ENCODE measurements at places on chromosomes 4 and X. TPM values are rescaled to one million over a fixed set of nuclear protein-coding genes. Genes with fewer than 3 reads are reported as not detected.

DNA sequence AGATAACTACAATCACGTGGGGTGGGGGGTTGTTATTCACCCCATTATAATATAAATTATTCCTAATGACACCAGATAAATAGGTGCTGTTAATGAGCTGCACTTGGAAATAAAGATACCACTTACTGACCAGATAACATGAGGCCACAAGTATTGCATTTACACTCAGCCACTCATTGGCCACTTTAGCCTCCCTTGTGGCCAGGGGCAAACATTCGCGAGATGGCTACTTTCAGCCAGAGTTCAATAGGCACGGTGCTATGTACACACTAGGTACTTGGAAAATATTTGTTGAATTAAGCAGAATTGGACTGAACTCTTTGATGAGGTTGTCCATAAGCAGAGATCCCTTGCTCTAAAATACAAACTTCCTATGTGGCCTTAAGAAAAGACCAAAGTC lies 713.7 kb upstream of the TENM3 start:
- DNase-seq: no peak
- H3K27ac ChIP-seq: no peak overlapping the region
- no peaks in the 10 kb centered on the region for H3K27me3 ChIP-seq
- H3K36me3 ChIP-seq: no peaks in the 10 kb centered on the region

- DNase-seq: no peak
- no peak overlapping the region for H3K4me3 ChIP-seq
- H3K36me3 ChIP-seq: no peaks in the 10 kb centered on the region
- H3K4me1 ChIP-seq: no peaks in the 10 kb centered on the region
Measured at GRCh38 chrX:65634732-65635131, 32.7 kb upstream of the MSN start.

The SPACA5 gene
- not detected for total RNA-seq

DNA sequence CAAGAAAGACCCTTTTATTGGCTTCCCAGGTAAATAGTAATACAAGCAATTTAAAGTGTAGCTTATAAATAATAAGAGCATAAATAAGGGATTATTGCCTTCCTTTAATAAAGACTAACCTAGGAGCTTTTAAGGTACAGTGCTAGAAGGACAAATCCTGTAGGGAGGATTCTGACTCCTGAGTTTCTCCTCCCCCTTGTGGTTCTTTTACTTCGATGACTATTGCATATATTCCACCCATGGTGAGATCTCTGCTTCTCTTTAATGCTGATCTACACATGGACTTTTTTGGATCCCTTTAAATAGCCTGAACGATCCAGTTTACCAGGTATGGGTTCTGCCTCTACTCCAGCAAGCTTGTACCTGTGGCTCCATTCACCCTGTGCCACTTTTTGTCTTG lies 2.5 kb downstream of the GALNT7 start:
- peaks cover 6% of the 10 kb centered on the region for H3K36me3 ChIP-seq
- no peak overlapping the region for H3K27ac ChIP-seq
- H3K27me3 ChIP-seq: no peaks in the 10 kb centered on the region
- H3K4me1 ChIP-seq: peaks cover 58% of the 10 kb centered on the region
- peak overlapping the region; percentile 84 for H3K4me3 ChIP-seq

The TCEAL6 gene
- not detected for total RNA-seq

- no peak for DNase-seq
- H3K4me1 ChIP-seq: no peaks in the 10 kb centered on the region
- H3K36me3 ChIP-seq: no peaks in the 10 kb centered on the region
- no peaks in the 10 kb centered on the region for H3K27me3 ChIP-seq
- H3K27ac ChIP-seq: no peak overlapping the region
- no peak overlapping the region for H3K4me3 ChIP-seq
Measured at GRCh38 chr4:165627548-165627947, 245.5 kb upstream of the TLL1 start.

GRCh38 chrX:47815901-47816845 lies 20.5 kb upstream of the ZNF81 start:
- H3K4me1 ChIP-seq: no peaks in the 10 kb centered on the region
- no peak for DNase-seq

- H3K27ac ChIP-seq: peak overlapping the region; percentile 89
- H3K27me3 ChIP-seq: no peaks in the 10 kb centered on the region
- peak; percentile 34 for DNase-seq
- peaks cover 69% of the 10 kb centered on the region for H3K4me1 ChIP-seq
- peak overlapping the region; percentile 50 for H3K4me3 ChIP-seq
Measured at GRCh38 chrX:65706041-65706828, 38.8 kb downstream of the MSN start.

DNA sequence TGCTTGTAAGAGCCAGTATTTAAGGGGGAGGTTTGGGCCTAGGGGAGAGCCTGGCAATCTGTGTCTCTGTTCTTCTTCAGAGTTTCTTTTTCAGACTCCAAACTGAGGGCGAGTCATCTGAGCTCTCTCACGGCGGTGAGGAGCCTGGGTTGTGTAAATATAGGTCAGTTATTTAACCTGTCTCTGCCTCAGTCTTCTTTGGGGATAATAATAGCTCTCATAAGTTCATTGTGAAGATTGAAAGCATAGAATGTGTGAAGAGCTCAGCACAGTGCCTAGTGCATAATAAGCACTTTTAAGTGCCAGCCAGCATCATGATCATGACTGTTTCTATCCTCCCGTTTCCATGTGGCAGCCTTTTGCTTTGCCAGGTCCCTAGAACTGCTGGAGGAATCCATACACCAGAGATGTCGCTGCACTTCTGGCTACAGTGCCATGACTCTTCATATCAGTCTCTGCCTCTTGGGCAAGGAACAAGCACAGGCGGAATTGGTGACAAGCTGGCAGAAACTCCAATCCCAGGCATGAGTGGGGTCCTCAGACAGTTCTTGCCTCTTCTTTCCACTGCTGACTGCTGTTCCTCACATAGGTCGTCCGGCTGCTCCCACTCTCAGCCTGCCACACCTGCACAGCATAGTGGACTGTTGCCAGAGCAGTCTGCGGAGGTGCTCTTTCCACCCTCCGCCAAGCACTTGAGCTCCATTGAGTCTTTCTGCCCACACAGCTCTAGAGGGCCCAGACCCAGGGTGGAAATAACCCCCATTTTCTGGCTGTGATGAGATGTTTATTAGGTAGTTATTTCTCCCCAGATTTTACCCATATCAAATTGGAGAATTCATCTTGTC lies 103.7 kb upstream of the MAML3 start:
- H3K4me1 ChIP-seq: no peaks in the 10 kb centered on the region
- no peak overlapping the region for H3K4me3 ChIP-seq
- no peak overlapping the region for H3K27ac ChIP-seq
- no peak for DNase-seq

- no peaks in the 10 kb centered on the region for H3K36me3 ChIP-seq
- DNase-seq: no peak
- H3K27ac ChIP-seq: no peak overlapping the region
- no peak overlapping the region for H3K4me3 ChIP-seq
Measured at GRCh38 chr4:131499141-131499873, 1649.8 kb upstream of the PCDH10 start.

DNA sequence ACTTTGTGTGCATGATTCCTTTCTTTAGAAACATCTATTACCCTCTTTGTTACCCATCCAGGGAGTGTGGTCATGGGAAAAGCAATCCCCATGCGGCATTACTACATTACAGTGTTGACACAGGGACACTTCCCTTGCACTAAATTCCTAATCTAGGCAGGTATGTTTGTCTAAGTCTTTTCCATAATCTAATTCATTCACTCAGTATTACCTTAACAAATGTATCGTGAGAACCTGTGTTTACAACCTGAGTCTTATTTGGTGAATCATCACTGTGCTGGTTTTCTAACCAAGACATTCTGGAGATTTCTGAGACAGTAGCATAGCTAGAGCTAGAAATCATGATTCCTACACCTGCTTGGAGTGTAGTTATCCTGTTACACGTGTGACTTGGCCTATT lies 326.8 kb downstream of the BMPR1B start:
- no peak overlapping the region for H3K4me3 ChIP-seq
- no peak for DNase-seq
- H3K36me3 ChIP-seq: no peaks in the 10 kb centered on the region

- DNase-seq: no peak
- no peak overlapping the region for H3K4me3 ChIP-seq
- H3K36me3 ChIP-seq: no peaks in the 10 kb centered on the region
- H3K27ac ChIP-seq: no peak overlapping the region
- no peaks in the 10 kb centered on the region for H3K27me3 ChIP-seq
Measured at GRCh38 chr4:66016240-66016639, 346.0 kb upstream of the EPHA5 start.

GRCh38 chr4:144787365-144788258 lies 141.7 kb downstream of the HHIP start:
- DNase-seq: no peak
- H3K27ac ChIP-seq: no peak overlapping the region
- no peak overlapping the region for H3K4me3 ChIP-seq
- no peaks in the 10 kb centered on the region for H3K36me3 ChIP-seq
- H3K27me3 ChIP-seq: no peaks in the 10 kb centered on the region

DNA sequence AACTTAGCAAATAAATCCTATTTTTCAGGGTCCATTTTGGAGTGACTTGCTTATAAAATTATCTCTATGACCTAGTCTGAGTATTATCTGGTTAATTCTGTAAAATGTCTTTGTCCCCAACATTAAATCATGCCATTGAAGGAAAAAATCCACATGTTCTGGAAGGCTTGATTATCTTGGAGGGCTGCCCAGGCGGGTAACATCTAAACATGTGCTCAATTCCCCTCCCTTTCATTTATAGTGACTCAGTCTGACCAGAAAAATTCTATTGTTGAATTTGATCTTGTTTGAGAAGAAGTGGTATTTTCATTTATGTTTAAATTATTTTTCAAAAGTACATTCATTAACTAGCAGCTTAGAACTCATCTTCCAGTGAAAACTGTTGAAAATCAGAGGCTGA lies 55.4 kb upstream of the SLC10A7 start:
- no peaks in the 10 kb centered on the region for H3K4me1 ChIP-seq
- no peaks in the 10 kb centered on the region for H3K36me3 ChIP-seq
- H3K27me3 ChIP-seq: peaks cover 11% of the 10 kb centered on the region
- H3K4me3 ChIP-seq: no peak overlapping the region
- H3K27ac ChIP-seq: no peak overlapping the region
- DNase-seq: no peak

DNA sequence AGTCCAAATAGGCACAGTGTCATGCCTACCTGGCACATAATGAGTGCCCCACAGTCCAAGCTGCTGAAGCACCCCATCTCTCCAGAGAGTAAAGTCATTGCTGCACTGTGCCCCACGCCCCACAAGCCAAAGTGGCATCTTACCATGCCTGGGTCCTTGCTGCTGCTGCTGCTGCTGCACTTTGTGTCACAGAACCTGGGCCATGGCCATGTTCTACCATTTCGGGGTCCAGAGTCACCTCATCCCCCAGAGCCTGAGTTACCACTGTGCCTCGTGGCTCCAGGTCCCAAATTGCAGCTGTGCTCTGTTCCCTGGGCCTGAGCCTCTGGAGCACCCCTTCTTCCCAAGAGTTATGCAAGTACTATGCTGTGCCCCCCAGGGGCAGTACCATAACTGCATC lies 40.5 kb downstream of the SLC10A7 start:
- peaks cover 7% of the 10 kb centered on the region for H3K4me1 ChIP-seq
- peaks cover 38% of the 10 kb centered on the region for H3K36me3 ChIP-seq
- no peak for DNase-seq
- H3K4me3 ChIP-seq: no peak overlapping the region
- no peaks in the 10 kb centered on the region for H3K27me3 ChIP-seq
- no peak overlapping the region for H3K27ac ChIP-seq

The XAGE1A gene
- total RNA-seq: not detected

DNA sequence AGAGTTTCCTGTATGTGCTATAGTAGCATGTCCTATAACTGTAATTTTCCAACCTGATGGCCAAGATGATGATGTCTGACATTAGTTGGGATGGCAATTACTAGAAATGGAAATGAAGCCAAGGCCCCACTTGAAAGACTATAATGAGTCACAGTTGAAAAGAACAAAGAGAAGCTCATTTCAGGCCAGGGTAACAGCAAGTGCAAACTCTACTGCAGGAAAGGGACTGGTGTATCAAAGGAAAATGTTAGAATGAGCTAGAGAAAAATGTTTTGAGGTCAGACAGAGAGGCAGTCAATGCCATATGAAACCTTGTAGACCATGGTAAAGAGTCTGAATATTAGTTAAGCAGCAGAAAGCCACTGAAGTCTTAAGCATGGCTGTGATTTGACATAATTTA lies 146.2 kb upstream of the SH3RF1 start:
- no peak overlapping the region for H3K27ac ChIP-seq
- H3K27me3 ChIP-seq: no peaks in the 10 kb centered on the region
- H3K36me3 ChIP-seq: peaks cover 23% of the 10 kb centered on the region
- H3K4me1 ChIP-seq: no peaks in the 10 kb centered on the region

DNA sequence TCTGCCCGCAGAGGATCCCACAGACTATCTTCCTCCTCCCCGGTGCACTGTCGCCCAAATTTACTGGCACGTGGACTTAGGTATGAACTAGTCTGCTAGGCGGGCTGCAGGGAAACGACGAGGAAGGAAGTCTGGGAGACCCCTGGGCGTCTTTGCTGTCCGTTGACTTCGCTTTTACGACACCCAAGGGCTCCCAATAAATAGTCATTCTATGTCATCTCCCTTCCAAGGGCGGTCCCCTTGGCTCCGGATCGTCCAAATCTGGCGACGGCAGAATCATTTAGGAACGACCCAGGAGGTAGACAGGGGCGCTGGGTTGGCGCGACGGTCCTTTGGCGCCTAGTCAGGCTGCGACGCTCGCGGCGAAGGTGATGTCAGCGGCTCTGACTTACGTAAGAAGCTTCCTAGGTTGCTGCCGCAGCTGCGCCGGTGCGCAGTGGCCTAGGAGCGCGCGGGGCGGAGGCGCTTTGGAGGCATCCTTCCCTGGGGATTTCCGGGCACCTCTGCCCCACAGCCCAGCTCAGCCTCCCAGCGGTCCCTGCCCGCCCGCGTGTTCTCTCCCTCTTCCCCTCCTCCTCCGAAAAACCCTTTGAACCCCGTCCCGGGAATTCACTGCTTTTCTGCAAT lies 2.2 kb downstream of the NHS start:
- peaks cover 18% of the 10 kb centered on the region for H3K27me3 ChIP-seq
- no peak for DNase-seq
- H3K4me1 ChIP-seq: no peaks in the 10 kb centered on the region
- no peak overlapping the region for H3K27ac ChIP-seq

The KLHL4 gene
- not detected for total RNA-seq

DNA sequence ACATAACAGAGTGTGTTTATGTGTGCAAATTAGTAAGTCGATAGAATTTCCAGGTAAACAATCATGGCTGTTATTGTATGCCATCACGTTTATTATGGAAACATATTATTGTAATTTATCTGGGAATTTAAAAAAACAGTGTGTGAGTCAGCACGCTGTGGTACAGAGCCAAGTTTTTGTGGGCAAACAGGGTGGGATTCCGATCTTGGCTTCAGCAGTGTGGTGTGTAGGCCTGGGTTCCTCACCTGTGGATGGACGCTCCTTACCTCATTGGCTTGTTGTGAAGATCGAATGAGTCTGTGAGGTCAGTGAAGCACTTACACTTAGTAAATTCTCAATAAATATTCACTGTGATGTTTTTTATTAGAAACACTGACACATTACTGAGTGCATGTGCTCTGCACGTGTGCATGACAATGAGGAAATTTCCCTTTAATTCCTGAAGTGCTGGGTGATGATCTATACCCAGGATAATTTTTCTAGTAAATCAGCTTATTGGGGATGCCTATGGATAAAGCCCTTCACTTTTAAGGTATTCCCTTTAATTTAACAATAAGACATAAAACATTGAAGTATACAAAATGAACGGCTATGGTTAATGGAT lies 36.4 kb downstream of the SLIT2 start:
- no peaks in the 10 kb centered on the region for H3K36me3 ChIP-seq
- no peaks in the 10 kb centered on the region for H3K27me3 ChIP-seq
- no peak overlapping the region for H3K27ac ChIP-seq
- no peaks in the 10 kb centered on the region for H3K4me1 ChIP-seq
- no peak overlapping the region for H3K4me3 ChIP-seq
- DNase-seq: no peak

- H3K4me3 ChIP-seq: no peak overlapping the region
- no peak for DNase-seq
- H3K27ac ChIP-seq: no peak overlapping the region
- peaks cover 33% of the 10 kb centered on the region for H3K27me3 ChIP-seq
- H3K4me1 ChIP-seq: peaks cover 10% of the 10 kb centered on the region
Measured at GRCh38 chr4:76584241-76585152, 149.5 kb downstream of the SHROOM3 start.

The RRH gene
- 0.59 TPM for total RNA-seq
